CD4-positive, alpha-beta T cell treated with Interferon alpha-2 for 1 hour (primary cell): ENCODE measurements at places on chromosomes 3 and 15.

DNA sequence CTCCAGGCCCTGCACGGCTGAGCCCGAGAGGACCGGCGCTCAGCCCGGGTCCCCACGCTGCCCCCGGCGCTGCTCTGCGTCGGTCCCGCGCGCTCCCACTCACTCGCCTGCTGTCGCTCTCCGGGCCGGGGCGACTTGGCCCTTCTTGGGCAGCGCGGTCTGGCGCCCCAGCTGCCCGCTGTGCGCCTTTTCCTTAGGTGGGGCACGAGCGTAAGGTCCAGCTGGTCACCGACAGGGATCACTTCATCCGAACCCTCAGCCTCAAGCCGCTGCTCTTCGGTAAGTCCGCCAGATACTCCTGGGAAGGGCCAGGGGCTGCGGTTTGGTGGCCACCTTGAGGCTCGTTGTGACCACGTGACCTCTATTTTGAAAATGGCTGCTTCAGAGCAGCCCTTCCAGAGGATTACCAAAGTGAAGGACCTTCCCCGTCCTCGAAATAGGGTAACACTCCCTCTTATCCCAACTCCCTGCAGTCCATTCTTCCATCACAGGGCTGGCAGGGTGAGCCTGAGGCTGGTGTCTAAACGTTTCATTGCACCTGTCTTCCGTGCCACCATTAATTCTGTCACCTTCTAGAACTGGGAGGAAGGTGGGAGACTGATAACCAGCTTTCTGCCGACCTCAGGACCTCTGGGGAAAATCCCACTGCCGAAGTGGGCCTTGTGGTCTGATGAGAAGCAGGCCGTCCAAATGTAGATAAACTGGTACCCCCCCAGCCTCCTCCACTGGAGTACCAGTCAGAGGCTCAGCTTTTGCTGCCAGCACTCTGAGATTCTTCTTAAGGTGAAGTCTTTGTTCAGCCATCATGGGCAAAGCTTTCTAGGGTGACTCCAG, 812 bp downstream of the P4HTM start:
- peak; percentile 50 for DNase-seq

GRCh38 chr3:9914011-9914410, 2.9 kb upstream of the IL17RC start:
- no peak for DNase-seq

DNA sequence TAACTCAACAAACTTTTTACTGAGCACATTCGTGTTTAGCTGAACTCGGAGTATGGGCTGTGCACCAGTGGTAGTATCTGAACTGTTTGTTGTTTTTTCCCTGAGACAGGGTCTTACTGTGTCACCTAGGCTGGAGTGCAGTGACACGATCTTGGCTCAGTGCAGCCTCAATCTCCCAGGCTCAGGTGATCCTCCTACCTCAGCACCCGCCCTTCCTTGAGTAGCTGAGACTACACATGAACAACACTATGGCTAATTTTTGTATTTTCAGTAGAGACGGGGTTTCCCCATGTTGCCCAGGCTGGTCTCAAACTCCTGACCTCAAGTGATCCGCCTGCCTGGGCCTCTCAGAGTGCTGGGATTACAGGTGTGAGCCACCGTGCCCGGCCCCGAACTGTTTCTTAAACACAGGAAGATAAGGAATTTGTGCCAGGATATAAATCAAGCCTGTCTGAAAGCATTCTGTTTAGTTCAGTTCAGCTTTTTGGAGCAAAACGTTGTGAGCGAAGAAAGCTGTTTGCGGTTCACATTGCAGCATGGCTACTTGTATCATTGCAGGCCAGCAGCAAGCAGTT, 40.4 kb upstream of the SKOR1 start:
- DNase-seq: no peak

- DNase-seq: no peak
Observed at GRCh38 chr3:107637416-107638183, 114.8 kb downstream of the BBX start.

- DNase-seq: no peak
Observed at GRCh38 chr3:106120356-106120755, 251.5 kb upstream of the CBLB start.

DNA sequence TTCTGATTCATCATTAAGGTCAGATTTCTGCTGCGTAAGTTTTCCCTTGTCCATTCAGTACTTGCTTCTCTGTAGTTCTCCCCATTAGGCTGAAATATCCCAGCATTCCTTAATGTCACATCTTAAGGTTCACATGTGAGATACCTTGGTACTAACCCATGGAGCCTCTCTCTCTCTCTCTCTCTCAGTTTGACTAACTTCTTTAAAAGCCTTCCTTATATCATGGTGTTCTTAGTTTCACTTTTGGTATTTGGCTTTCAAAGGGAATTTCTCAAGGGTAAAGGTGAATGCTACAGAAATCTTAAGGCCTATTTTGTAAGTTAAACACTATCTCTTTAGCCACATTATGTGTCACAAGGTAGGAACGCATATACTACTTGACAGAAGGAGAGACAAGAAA, 427.3 kb upstream of the ZNF717 start:
- DNase-seq: no peak

DNA sequence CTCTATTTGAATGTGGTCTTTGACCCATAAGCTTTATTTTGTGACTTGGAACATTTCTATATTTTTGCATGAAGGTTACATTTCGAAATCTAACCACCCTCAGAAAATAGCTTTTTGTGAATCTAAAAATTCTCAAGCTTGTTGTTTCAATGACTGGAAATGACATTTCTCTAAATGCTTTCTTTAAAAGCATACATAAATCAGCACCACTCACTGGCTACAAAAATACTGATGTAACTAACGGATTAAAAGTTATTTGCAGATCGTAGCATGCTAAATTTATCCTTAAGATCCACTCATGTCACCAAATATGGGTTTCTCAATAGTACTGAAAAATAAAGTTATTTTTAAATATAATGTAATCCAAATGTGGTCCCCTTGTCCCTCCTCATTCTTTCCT, 55.2 kb upstream of the ACAN start:
- DNase-seq: no peak

DNA sequence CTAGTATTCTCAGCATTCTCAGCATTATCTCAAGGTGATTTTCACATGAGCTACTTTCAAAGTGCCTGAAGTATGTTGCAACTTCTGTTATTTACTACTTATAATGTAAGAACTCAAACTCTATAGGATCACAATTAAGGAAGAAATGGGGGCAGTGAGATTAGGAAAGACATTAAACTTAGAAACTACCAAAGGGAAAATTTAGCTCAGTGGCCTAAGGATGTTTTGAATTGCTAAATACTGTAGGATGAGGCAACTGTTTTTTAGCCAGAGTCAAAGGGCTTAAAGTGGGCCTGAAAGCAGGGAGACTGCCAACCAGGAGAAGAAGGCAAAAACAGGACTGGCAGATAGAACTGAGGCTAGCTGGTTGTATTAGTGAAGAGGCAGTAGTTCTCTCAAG, 55.5 kb upstream of the MBNL1 start:
- DNase-seq: no peak

GRCh38 chr15:92107510-92107909, 254.0 kb downstream of the SLCO3A1 start:
- no peak for DNase-seq

GRCh38 chr3:66019896-66020295, 18.8 kb downstream of the MAGI1 start:
- DNase-seq: no peak

GRCh38 chr3:62632510-62633294, 242.5 kb downstream of the CADPS start:
- no peak for DNase-seq

DNA sequence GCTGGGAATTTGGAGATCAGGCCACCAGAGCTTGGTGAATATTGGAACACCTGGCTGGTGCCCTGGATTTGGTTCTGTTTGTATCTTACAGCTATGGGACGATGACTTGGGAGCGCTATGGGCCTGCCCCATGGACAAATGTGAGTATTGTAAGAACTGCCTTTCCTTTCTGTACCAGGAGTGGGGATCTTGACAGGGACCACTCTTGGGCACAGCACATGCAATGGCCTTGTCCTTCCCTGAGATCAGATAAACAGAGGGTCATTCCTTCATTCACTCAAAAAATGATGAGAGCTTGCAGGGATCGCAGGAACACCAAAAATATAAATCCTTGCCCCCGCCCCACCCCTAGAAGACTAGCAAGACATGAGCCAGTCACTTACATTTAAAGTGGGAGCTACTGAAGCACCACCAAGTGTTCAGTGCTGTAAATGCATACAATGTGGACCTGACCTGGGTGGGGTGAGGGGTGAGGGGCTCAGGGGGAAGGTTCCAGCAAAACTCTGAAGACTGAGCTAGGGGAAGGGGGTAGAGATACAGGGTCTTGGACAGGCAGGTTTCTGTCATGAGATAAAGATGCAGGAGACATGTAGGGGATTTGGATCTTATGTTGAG, 2.7 kb upstream of the CRELD1 start:
- DNase-seq: no peak

GRCh38 chr15:68028888-68029207, 25.3 kb upstream of the PIAS1 start:
- no peak for DNase-seq

GRCh38 chr15:42070976-42071350, 23.4 kb downstream of the PLA2G4D start:
- no peak for DNase-seq

DNA sequence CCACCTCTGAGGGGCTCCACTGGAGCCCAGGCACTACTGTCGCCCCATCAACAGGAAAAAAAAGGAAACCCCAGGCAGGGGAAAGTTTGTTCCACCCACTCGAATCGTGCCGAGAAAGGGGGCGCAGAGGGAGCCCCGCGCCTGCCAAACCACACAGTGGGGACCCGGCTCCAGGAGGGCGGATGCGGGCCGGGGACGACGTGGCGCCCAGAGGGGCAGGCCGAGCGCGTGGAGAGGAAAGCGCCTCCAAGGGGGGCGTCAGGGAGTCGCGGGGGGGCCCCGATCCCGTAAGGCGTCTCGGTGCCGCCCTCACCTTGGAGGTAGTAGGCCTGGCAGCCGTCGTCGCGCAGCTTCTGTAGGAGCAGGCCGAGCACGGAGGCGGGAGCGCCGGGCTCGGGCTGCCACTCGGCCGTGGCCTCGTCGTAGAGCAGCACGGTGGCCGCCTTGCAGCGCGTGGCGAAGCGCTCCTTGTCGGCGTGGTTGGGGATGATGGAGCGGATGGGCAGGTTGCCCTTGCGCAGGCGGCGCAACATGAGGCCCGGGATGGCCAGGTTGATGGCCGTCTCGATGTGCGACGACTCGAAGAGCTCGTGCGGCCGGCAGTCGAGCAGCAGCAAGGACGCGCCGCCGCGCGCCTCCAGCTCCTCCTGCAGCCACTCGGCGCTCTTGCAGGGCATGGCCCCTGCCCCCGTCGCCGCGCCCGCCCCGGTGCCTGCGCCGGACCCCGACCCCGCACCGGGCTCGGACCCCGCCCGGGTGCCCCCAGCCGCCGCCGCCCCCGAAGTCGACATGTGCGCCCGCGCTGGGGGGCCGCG, 627 bp downstream of the DUSP7 start:
- peak; percentile 45 for DNase-seq

DNA sequence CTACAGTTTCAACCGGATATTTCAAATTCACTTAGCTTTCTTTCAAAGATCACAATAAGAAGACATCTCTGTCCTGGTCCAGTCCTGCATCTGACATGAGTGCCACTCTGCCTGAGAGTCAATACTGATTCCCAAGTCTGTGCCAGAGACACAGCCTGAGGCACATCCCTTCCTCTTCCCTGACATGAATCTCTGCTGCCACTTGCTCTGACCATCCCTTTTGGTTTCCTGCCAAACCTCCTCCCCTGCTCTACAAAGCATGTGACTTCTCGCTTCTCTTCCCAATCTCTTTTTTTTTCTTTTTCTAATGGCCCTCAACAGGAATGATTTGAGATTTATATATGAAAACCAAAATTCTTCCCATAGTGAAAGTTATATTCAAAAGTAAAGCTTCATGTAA, 117.9 kb downstream of the MECOM start:
- no peak for DNase-seq

DNA sequence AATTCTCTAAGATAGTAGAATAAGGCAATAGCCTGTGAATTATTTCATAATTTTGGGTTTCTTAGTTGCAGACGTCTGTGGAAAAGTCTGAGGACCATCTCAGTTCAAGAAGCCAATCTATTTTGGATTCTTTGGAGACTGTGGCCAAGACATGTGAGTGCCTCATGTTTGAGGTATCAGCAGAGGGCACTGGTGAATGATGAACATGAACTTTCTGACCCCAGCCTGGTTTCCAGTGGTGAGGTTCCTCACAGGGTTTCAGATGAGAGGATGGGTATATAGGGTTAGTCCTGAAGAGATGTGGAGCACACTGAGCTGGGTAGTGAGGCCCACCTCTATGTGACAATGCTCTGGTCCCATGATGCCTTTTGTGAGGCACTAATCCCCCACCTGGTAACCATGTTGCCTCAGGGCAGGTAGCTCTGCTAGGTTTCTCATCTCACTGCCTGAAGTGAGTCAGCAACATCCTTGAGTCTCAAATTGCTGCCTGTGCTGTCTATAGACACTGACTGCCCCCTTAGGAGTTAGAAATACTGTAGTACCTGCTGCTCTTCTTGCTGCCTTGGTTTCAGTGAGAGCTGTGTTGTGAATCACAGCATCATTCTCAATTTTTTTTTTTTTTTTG, 32.3 kb downstream of the C3orf62 start:
- DNase-seq: no peak

GRCh38 chr3:151992326-151993041, 119.0 kb downstream of the SUCNR1 start:
- DNase-seq: no peak

GRCh38 chr3:157652366-157652765, 149.2 kb upstream of the VEPH1 start:
- DNase-seq: no peak

DNA sequence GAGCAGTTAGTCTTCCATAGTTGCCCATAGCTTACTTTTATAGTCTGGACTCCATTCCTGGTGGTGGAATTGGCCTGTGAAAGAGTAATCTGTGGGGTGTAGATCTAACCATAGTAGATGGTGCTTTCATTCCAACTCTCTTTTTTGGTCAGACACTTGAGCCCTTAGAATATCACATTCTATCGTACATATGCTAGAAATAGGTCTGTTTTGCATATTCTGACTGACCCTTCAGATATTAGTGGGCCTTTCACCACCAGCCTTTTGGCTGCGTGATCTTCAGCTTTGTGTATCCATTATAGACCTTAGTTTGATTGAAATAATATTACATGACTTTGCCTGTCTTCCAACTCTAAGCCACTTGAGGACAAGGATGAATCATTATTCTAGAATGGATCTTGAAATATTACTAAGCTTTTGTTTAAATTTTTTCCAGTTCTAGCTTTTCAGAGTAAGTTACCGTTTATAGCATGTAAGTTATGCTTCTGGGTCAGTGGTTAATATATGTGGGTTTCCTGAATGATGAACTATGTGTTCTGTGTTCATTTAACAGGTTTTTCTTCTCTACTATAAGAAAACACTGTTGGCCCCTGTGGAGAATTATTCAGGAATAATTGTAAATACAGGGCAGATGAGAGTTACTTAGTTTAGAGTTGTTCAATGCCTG, 8.7 kb downstream of the RAB7A start:
- no peak for DNase-seq

- no peak for DNase-seq
Observed at GRCh38 chr15:78951841-78952238, 7.0 kb upstream of the CTSH start.

DNA sequence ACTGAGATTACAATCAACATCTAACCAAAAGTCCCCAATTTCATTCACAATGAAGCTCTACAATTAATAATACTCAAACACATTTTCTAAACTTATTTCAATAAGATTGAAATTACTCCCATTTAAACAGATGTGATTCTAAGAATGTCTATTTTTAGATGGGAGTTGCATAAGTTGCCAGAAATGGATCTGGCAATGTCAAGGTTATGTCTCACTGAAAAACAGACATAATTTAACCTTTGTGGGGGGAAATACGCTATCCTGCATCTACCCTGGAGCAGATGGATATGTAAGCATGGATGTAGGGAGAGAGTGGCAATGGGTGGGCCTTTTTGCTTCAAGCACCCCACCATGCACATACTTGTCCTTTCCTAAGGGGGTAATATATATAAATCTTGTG, 6.7 kb upstream of the EIF1B start:
- no peak for DNase-seq
